SHP77 (cell line): ENCODE measurements at places on chromosomes 2 and 18.

DNA sequence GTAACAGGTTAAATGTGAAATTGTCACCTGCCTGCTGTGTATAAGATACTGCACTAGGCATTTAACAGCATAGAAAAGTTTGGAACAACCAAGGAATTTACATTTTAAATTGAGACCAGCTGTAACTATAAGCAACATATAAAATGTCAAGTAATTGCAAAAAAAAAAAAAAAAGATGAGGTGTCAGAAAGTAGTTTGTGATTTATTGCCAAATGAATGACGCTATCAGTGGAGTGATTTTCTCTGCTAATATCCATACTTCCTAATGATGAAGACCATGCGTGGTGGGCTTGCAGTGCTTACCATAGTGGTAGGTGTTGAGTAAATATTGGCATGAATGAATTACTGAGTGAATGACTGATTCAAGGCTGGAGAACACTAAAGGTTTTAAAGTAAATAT, 73.3 kb downstream of the OSBPL6 start:
- DNase-seq: no peak

GRCh38 chr2:27086724-27087593, at the start of gene KHK:
Gene KHK, plus strand, starts transcription at chr2:27086772. Its CDS starts 488 bp downstream, at chr2:27087260.
- peak; percentile 69 for DNase-seq

GRCh38 chr2:1375794-1376193, 37.5 kb upstream of the TPO start:
- no peak for DNase-seq

GRCh38 chr2:67169417-67170140, 227.6 kb upstream of the ETAA1 start:
- no peak for DNase-seq

- no peak for DNase-seq
These were observed 40.5 kb downstream of the UPP2 start for GRCh38 chr2:158142165-158142564.

DNA sequence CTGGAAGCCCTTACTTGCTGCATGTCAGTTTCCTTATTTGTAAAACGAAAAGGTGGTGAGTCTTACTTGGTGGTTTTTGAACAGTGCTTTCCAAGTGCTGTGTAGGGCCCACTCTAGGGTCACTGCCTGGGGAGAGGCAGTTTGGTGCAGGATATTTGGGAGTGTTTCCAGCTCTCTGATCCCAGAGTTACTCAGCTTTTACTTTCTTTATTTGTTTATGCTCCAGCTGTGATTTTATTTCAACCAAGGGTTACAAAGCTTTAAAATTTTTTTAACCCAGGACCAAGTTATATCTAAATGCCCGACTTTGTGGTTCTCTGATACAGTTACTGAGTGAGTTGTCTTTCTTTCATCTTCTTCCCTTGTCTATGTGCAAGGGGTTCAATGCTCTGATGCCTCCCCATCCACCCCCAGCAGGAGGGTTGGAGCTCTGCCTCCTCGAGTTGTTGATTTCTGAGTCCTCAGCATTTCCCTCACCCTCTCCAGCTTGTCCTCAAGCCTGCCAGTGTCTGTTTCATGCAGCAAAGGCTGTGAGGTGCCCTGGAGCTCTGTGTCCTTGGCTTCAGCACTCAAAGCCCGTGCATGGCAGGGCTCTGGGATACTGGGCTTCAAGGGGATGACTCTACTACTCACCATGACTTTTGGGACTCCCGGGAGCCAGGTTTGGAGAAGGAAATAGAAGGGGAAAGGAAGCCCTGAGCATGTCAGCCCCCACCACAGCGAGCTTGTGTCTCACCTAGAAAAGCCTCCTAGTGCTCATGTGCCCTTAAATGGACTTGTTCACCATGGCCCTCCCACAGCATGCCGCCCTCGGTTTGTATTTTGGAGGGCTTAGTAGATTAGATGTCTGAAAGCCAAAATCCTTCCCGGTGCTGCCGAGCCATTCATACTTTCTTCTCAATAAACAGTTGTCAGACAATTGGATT, 236.8 kb downstream of the SETBP1 start:
- DNase-seq: no peak

GRCh38 chr2:64859312-64860212, 129.6 kb upstream of the SLC1A4 start:
- DNase-seq: peak; percentile 86

- no peak for DNase-seq
These were observed 60.6 kb downstream of the POU3F3 start for GRCh38 chr2:104914509-104914908.

GRCh38 chr2:111704246-111704645, 179.7 kb downstream of the ANAPC1 start:
- DNase-seq: no peak
